Hematopoietic multipotent progenitor cell (in vitro differentiated cells): ENCODE measurements at places on chromosomes 6 and 20. TPM values are rescaled to one million over a fixed set of nuclear protein-coding genes. Genes with fewer than 3 reads are reported as not detected.

EPPIN gene
- not detected for total RNA-seq

PRND gene
- not detected for total RNA-seq

GRCh38 chr20:40241596-40242343, 447.3 kb downstream of the MAFB start:
- no peak for DNase-seq

DNA sequence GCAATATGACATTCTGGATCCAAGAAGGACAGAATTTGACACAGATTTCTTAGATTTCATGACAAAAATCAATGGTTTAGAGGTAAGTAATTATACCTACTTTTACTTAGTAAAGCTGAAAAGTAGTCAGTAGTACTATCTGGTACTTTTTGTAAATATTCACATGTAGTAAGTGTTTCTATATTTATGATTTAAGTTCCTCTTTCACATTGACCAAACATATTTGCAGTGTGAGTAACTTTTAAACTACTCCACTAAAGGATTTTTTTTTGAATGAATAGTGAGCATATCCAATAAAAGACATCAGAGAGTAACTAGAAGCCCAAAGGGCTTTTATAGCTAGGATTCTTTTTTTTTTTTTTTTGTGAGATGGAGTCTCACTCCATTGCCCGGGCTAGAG, 60.8 kb downstream of the DNAH8 start:
- no peak for DNase-seq

DNA sequence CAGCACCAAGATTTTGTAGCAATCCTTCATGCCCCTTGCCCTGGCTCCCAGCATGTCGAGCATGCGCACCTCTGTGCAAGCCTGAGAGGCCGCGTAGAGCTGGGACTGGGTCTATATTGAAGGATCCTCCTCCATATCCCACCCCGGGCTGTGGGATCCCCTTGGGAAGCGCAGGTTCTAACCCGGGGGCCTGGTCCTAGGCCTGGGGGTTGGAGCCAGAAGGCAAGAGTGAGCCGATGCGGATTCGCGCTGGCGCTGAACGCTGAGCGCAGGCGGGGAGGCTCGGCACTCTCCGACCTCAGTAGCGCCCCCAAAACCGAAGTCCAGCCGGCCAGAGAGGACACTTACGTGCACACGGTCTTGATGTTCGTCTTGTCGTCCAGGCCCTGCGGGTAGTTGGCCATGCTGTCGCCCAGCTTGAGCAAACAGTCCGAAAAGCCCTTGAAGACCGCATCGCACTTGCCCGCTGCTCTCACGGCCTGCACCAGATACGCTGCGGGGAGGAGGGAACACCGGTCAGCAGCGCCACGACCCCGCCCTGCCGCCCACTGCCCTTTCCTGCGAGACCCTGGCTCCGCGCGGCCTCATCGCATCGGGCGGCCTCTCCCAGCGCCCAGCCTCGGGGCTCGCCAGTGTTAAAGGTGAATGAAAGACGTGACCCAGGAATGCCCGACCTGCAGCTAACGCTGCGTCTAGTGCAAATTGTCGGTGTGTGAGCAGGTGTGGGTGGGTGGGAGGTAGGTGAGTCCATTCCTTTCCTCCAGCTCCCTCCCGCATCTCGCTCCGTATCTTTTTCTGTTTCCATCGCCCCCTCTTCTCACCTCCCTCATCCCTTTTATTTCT, 4.5 kb downstream of the NRN1 start:
- peak; percentile 26 for DNase-seq

GRCh38 chr6:28136585-28137504, 4.8 kb upstream of the ZKSCAN8 start:
- peak; percentile 87 for DNase-seq

- DNase-seq: no peak
Observed at GRCh38 chr6:150964765-150965164, 99.3 kb downstream of the MTHFD1L start.

GRCh38 chr6:31453259-31453658, 44.7 kb upstream of the MICB start:
- no peak for DNase-seq

DNA sequence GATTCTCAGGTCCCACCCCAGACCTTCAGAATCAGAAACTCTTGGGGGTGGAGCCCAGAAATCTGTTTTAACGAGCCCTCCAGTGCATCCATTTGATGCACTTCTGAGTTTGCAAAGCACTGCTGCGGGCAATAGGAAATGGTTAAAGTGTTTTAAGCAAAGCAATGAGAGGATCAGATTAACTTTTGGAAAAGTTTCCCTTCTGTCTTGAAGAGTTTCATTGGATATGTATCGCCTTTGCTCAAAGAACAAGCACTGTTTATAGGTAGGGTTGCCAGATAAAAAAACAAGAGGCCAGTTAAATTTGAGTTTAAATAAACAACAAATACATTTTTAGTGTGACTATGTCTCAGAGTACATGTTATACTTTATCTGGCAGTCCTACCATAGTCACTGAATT, 226.0 kb downstream of the BMP7 start:
- no peak for DNase-seq

- DNase-seq: no peak
Observed at GRCh38 chr20:11989018-11989771, 71.5 kb downstream of the BTBD3 start.

DNA sequence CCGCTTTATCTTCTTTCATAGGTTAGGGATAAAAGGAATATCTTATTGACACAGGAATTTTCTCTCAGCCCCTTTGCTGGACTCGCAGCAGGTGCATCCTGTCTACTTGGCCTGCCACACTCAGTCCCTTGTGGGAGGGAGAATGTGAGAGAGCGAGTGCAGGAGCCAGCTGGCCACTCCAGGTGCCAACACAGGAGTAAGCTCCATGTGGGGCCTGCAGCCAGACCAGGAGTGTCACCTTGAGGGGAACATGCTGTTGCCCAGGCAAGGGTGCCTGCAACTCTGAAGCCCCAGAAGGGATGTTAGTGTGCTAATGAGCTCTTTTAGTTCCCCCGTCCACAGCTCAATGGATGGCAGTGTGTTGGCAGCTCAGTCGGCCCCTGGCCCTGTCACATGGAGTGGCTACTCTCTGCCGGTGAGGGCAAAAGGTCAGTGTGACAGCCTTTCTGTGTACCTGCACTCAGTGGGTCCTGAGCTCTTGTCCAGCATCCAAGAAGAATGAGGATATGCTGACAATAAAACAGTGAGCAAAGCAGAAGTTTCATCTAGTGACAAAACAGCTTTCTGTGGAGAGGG, 57.1 kb downstream of the CRYBG1 start:
- no peak for DNase-seq

GRCh38 chr6:148738946-148739821, 7.6 kb upstream of the UST start:
- no peak for DNase-seq

DNA sequence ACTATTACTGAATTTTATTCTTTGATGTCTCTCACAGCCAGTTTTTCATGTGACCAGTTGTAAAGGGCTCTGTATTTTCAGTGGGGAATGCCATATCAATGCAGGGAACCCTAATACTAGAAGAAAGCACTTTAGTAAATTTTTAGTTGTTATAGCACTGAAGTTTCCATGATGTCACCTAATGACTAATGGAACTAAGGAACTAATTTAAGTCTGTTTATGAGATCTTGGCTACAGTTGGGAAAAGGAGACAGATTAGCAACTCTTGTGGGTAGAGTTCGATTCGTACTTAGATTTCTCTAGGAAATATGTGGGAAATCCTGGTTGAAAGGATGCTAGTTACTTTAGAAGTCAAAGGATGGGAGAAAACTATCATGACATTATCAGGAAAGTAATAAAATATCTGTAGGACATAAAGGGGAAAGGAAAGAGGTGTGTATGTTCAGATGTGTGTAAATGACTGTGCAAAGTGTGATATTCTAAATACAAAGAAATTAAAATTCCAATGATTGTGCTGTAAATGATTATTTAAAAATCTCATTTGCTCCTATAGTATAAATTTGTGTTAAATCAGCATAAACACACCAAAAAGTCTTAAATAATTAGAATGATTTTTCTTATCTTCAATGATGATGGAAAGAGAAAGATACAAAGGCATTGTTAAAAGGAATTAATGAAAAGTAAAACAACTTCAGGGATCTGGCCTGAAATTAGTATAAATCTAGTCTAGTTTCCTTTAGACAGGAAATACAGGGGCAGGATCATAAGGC, 103.4 kb downstream of the LRRC1 start:
- no peak for DNase-seq

GRCh38 chr6:127592964-127593363, 16.0 kb downstream of the C6orf58 start:
- DNase-seq: no peak

- no peak for DNase-seq
Observed at GRCh38 chr6:34130862-34131261, 15.0 kb downstream of the GRM4 start.

- DNase-seq: no peak
Observed at GRCh38 chr20:37071481-37071911, 24.3 kb downstream of the RBL1 start.

DNA sequence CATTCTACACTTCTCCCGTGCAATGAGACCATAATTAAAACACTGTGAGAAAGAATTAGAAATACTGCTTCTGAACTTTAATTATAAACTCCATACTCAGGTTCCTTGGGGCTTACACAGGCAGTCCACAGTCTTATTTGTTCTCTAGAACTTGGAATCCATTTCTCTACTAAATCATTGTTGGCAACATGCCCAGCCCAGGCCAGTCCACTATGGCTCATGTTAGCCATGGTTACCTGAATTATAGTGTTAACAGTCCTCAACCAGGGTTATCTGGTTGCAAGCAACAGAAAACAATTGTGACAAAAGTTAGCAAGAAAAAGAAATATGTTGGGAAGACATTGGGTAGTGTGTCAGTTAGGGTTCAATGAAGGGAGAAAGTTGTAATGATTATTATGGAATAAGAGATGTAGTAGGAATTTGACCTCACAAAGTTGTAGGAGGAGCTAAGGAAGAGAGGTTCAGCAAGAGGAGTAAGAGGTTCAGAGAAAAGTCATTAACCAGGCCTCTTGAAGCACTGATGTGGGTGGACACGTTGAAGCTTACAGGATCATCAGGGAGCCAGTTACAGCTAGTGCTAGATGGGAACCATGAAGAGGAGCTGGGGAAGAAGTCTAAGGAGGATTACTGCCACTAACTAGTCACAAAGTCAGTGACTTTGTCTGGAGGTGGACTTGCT, 352.5 kb upstream of the PRND start:
- no peak for DNase-seq
